Coronary artery (tissue), 2 donors: ENCODE measurements at places on chromosomes 2 and 18.

DNA sequence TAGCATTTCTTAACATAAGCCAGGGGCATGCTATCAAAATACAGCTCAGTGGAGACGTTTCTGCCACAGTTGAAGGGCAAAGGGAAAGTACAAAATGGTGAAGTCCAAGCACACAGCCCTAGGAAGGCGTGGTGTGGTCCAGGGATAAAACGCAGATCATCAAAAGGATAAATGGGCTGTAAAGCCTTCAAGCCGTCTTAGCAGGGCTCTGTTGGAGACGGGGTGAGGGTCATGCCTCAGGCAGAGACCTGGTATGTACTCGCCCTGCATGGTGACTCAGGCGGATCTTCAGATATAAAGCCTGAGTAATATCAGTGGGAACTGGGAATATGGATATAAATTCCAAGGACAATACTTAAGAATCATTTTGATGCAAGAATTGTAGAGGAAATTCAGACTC is 61.2 kb downstream of the NGEF start:
- no peak for DNase-seq

DNA sequence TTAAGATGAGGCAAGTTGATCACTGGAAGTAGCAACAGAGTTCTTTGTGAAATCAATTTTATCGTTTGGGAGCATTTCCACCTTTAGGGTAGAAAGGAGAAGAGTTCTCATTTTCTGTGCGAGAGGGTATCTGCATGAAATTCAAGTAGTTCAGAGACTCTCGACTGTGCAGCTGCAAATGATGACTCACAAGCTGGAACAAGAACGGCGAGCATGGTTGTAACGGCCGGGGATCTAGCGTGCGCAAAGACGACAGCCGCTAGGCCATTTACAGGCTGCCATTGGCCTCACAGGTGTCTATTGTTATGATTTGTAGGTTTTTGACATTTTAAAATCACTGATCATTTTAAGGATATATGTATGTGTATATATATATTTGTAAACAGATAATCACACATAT is 5.2 kb downstream of the KLHL29 start:
- no peak for DNase-seq

GRCh38 chr18:13501891-13502290 is 224.5 kb downstream of the FAM210A start:
- no peak for DNase-seq

DNA sequence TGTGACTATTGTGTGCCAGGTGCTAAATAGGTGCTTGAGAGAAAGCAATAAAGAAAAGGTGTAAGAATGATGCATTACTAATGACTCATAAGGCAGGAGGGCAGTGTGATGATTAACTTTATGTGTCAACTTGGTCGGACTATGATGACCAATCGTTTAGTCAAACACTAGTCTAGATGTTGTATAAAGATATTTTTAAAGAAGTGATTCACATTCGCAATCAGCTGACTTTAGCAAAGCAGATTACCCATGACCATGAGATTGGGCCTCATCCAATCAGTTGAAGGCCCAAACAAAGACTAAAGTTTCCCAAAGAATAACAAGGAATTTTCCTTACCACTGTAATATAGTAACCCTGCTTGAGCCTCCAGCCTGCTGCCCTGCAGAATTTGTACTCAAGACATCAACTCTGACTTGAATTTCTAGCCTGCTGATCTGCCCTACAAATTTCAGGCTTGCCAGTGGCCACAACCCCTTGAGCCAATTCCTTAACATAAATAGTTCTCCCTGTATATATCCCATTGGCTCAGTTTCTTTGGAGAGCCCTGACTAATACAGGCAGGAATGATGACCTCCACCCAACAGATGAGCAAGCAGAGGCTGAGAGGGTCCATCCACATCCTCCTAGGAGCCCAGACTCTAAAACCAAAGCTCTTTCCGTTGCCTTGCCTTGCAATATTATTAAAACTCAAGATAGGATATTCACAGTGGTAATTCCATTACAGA is 132.6 kb downstream of the ACTR3 start:
- DNase-seq: no peak
